ENCODE measurements at places on chromosomes 4 and X.

DNA sequence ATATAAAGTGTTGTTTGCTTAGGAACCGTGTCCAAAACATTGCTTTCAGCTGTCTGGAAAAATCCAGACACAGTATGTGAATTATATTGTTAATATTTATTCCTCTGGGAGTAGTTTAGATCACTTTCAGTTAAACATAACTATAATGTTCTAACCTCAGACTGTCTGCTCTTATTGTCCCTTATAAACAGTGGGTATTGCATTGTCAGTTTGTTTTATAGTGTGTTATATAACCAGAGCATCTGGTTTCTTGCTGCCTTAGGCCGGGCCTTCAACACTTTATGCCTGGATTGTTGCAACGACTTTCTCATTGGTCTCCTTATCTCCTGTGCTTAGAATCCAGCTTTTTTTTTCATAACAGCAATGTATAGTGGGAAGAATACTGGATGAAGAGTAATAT lies 26.4 kb downstream of the ATG4A start:
- no peak for DNase-seq

GRCh38 chrX:118254611-118255010 lies 91.3 kb upstream of the WDR44 start:
- no peak for DNase-seq

GRCh38 chr4:16294455-16294854 lies 68.2 kb upstream of the TAPT1 start:
- no peak for DNase-seq

GRCh38 chr4:83040269-83040668 lies 5.3 kb downstream of the COPS4 start:
- no peak for DNase-seq

- DNase-seq, result no peak
Measured at GRCh38 chr4:184831153-184831552, 5.4 kb upstream of the ACSL1 start.

- DNase-seq, result no peak
Measured at GRCh38 chrX:24090300-24091200, 35.8 kb downstream of the EIF2S3 start.

DNA sequence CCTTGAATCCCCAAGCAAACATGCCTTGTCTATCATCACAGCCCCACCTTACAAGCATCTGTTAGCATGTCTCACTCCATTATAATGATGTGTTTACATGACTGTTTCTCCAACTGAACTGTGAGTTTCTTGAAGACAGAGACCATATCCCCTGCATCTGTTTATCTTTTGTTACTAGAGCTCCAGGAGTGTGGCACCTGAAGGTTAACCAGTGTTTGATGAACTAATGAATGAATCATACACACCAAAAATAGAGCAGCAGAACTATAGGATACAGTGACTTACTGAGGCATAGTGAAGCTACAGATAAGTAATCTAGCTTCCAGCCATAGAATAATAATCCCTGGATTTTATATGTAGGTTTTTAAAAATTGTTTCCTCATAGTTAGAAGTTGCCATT lies 331.0 kb downstream of the PCDH7 start:
- no peak for DNase-seq
